ENCODE measurements at places on chromosomes 16 and 17.

DNA sequence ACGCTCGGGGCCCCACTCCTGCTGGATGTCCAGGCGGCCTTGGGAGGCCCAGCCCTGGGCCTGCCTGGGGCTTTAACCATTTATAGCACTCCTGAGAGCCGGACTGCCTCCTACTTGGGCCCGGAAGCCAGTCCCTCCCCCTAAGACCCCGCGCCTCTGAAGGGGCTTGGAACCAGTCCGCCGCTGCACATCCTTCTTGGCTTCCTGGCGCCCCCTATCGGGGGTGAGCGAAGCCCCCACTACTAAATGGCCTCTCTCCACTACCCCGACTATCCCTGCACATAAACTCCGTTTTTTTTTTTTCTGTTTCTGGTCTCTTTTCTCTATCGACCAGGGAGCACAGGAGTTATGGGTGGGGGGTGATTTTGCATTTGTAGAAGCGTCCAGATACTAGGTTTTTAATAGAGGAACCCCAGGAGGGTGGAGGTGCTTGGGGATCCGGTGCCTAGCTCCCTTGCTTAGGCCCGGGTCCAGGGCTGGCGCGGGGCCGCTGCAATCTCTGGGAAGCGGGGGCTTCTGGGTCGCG lies 633 bp upstream of the NOL3 start:
- DNase-seq: no peak

- peak; percentile 36 for DNase-seq
Measured at GRCh38 chr17:77453613-77454241, 313.0 kb downstream of the SEC14L1 start.

DNA sequence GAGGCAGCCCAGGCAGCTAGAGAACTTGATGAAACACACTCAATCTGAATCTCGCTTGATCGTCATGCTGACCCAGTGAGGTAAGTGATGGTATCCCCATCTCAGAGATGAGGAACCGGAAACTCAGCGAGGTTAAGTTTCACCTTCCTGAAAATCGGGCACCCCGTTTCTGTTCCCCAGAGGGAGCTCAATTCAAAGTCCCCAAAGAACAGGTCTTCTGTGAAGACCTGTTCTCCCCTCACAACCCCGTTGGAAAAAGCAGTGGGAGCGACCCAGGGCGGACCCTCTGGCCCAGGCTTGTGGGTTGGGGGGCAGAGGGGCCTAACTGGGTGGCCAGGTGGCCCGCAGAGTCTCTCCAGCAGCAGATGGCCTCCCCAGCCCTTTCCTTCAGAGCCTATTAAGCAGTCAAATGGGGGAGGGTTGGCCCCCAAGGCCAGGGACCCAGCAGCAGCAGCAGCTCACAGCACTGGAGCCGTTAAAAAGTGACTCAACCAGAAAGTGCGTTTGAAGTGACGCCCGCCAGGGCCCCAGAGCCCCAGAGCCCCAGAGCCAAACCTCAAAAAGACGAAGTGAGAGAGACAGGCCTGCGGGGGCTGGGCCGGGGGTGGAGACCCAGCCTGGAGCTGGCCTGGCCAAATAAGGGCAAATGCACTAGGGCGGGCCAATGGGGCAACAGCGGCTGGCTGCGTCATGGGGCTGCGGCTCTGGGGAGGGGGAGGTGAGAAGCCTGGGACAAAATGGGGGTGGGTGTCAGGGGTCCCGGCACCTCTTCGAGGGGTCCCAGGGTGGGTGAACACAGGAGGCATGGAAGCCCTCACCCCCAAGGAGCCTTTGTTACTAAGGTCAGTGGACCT lies 9.2 kb upstream of the TSPOAP1 start:
- peak; percentile 81 for DNase-seq

GRCh38 chr17:77180503-77181357 lies 40.0 kb downstream of the SEC14L1 start:
- DNase-seq: no peak

DNA sequence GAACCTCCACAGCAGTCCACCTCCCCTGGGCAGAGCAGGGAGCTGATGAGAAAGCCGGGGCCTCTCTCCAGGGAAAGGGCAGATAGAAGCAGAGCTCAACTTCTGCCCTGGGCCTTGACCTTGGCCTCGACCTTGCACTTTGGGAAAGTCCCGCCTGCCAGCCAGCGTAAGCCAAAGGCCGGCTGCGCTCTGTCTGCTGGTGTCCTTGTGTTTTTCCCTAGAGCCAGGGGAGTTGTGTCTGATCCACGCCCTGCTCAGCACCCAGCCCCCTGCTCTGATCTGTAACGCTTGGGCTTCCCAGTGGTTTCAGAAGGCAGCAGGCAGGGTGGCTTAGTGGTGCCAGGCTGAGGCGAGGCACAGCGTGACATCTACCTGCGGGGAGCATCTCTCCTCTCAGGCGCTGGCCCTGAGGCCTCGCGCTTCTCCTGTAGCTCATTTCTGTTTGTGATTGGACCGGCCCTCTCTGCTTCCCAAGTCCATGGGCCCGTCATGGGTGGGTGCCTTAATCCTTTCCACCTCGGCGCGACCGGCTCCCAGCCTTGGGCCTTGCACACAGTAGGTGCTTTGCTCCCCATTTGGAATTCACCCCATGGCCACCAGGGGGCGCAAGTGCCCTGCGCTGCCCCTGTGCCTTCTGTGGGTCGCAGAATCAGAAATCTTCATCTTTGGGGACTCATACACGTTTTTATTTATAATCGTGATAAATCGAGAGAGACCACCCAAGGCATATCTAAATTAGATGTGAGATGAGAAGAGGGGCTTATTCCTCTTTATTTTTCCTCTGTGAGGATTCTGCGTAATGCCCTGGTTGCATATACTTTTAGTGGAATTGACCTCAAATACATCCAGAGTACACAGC lies 24.2 kb downstream of the SGSH start:
- peak; percentile 31 for DNase-seq

GRCh38 chr17:29734640-29735039 lies 111.9 kb upstream of the CORO6 start:
- DNase-seq: no peak

- DNase-seq: no peak
Measured at GRCh38 chr16:77308163-77308561, 109.0 kb downstream of the SYCE1L start.

DNA sequence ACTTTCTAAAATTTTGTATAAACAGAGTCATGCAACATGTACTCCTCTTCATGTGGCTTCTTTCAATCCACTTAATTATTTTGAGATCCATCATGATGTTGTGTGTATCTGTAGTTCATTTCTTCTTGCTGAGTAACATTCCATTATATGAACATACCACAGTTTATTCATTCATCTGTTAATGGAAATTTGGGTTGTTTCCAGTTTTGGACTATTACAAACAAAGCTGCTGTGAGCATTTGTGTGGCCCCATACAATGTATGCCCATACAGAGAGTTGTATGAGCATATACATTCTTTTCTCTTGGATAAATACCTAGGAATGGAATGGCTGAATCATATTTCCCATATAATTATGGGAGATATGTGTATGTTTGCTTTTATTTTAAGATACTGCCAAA lies 85.6 kb downstream of the CLEC16A start:
- no peak for DNase-seq

- DNase-seq: no peak
Measured at GRCh38 chr17:62995377-62995885, 29.4 kb downstream of the TANC2 start.

DNA sequence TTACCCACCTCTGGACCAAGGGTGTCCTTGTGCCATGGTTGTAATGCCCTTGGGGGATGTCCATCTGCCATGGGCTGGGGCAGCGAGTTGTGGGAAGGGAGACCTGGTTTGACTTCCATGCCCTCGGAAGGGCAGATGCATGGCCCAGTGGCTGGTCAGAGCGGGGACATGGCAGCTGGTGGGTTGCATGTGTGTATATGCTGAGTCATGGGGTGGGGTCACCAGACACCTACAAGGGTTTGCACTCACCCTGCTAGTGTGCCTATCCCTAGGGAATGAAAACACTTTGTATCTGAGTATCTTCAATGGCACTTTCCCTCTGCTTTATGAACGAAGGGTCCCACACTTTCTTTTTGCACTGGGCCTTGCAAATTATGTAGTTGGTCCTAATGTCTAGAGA lies 10.6 kb upstream of the HNF1B start:
- no peak for DNase-seq

GRCh38 chr17:82844796-82845162 lies 5.0 kb upstream of the ZNF750 start:
- DNase-seq: no peak

- DNase-seq: no peak
Measured at GRCh38 chr16:69435977-69436820, 11.8 kb downstream of the CYB5B start.

DNA sequence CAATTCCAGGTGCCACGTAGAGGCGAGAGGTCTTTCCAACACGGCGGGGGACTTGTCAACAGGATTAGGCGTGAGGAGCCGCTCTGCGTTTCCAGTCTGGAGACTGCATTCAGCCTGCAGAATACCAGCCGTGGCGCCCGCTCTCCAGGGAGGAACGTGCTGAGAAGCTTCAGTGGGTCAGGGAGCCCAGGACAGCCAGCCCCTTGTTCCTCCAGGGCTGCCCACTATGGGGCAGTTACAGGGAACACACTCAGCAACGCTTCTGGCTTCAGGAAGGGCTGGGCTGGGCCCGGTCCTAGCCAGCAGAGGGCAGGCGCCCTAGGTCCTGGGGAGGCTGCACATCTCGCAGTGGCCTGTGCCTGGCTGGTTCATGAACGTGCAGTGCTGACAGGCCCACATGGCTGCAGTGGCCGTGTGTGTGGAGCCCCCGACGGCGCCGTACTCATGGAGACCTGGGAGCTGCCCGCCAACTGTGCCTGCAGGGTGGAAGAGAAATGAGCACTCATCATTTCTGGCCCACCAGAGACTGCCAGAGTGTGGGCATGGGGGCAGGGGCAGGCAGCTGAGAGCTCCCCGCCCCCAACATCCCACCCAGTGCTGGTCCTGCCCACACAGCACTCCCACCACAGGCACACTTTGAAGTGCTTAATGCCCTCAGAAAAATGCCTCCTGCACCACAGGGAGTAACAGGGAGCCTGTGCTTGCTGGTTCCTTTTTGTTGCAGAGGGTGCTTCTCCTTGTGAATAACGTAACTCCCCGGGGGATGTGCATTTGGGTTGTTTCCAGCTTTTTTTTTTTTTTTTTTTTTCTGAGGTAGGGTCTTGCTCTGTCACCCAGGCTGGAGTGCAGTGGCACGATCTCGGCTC lies 7.0 kb upstream of the FAAP100 start:
- no peak for DNase-seq

DNA sequence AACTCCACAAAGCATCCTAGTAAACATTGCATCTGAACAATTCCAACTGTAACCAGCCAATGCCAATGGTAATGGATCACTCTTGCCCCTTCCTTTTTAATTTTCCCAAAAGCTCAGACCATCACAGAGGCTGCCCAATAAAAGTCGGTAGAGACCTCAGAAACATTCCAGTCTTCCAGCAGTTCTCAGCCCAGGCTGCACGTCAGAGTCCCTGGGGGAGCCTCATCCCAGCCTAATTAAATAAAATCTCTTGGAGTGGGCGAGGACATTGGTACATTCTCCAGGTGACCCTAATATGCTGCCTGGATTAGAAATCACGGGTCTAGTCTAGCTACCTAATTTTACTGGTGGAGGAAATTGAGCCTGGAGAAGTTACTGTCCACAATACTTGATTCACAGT lies 117.1 kb upstream of the MYOCD start:
- DNase-seq: no peak

Data from activated CD4-positive, CD25-positive, alpha-beta regulatory T cell (primary cell).